Amniotic epithelial cell (primary cell): ENCODE measurements at places on chromosomes 5 and 9.

DNA sequence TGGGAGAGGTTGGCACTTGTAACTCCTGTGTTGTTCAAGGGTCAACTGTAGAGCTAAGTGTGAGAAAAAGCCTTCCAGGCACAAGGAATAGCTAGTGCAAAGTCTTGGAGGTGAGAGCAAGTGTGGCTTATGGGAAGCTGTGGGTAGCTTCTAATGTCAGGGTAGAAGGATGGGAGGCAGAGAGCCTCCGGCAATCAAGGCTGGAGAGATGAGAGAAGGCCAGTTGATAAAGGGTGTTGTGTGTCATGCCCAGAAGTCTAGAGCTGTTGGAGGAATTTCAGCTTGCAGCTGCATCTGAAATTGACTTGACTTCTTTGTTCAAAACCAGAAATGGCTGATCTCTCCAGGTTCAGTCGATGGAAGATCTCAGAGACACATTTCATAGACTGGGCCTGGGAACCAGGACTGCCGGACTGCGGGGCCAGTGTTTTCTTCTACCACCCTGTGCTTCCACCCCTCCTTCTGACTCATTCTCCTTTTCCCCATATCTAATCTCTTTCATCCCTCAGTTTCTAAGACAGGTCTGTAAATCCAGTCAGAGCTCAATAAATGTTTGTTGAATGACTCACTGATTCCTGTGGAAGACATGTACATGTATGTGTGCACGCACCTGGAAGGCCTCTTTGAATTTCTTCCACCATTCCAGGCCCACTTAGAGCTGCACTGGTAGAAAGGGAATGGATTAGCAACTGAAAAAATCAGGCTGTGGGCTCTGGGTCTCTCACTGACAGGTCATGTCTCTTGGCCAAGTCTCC is 67.8 kb upstream of the KLF4 start:
- DNase-seq = peak; percentile 93

DNA sequence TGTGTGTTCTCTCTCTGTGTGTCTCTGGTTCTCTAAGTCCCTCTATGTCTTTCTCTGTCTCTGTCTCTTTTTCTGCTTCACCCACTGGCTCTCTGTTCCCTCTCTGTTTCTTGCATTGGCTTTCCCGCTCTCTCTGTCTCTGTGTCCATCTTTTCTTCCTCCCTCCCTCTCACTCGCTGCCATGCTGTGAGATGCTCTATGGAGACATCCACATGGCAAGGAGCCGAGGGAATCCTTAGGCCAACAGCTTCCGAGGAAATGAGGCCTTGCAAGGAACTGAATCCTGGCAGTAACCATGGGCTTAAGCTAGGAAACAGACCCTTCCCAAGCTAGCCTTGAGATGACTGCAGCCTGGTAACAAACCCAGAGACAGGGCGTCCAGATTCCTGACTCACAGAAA is 117.3 kb downstream of the BRINP1 start:
- DNase-seq = no peak

GRCh38 chr5:36876965-36877666 is 547 bp downstream of the NIPBL start:
- DNase-seq = peak; percentile 67

DNA sequence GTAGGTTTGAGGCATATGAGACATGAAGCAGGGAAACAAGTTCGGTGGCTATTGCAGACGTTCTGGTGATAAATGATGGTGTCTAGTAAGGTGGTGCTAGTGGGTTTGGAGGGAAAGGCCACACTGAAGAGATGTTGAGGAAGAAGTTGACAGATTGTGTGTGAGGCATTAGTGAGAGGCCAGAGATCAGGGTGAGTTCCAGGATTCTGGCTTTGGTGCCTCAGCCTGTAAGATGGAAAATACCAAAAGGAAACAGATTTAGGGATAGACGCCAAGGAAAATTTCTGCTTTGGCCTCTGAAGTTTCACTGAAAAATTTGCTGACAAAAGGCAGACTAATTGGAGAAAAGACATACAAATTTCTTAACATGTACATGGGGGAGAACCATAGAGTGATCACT is 6.4 kb upstream of the PAIP1 start:
- no peak for DNase-seq

- DNase-seq = no peak
These were observed 114.8 kb upstream of the ELL2 start for GRCh38 chr5:96076451-96076850.

DNA sequence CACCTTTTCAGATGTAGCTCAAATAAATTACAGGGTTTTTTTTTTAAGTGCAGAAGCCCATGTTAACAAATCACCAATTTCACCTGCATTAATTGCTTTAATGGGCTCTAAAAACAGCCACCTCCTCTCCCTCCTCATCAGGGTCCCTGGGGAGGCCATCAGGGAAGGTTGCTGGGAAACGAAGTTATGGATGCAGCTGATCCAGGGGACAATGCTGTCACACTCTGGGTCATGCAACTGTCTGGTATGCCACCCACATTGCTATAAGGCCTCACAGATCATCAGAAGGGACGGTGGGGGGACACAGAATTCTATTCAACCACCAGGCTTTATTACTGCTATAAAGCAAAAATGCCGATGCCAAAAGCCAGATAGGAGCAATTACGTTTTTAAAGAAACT is 9.3 kb downstream of the WHRN start:
- DNase-seq = no peak

DNA sequence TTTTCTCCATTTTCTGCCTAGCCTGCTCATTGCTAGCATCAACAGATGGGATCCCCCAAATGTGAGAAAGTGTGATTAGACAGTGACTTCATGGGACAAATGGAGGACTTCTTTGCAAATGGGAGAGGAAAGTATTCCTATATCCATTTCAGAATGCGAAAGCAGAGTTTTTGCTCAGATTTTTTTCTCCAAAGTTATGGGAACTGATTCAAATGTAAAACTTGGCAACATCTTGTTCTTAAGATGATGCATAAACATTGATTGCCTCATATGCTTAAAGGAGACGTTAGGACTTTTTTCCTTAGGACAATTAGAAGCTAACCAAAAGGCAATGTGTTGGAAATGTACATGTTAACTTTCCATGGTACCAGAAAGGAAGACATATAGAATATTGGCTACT is 704.3 kb upstream of the ZNF608 start:
- DNase-seq = peak; percentile 62

- no peak for DNase-seq
These were observed 19.7 kb downstream of the RAI14 start for GRCh38 chr5:34675857-34676256.

DNA sequence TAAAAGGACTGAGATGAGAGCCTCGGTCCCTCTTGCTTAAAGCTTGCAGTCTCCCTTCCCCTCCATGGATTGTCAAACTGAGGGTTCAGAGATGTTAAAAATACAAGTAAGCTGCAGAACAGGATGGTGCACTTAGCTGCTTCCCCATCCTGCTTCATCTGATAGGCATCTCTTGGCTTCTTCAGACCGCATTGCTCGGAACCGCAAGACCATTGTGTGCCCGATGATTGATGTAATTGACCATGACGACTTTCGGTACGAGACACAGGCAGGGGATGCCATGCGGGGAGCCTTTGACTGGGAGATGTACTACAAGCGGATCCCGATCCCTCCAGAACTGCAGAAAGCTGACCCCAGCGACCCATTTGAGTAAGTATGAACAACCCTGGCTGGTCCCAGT is 65.5 kb upstream of the SAP30L start:
- DNase-seq = no peak

DNA sequence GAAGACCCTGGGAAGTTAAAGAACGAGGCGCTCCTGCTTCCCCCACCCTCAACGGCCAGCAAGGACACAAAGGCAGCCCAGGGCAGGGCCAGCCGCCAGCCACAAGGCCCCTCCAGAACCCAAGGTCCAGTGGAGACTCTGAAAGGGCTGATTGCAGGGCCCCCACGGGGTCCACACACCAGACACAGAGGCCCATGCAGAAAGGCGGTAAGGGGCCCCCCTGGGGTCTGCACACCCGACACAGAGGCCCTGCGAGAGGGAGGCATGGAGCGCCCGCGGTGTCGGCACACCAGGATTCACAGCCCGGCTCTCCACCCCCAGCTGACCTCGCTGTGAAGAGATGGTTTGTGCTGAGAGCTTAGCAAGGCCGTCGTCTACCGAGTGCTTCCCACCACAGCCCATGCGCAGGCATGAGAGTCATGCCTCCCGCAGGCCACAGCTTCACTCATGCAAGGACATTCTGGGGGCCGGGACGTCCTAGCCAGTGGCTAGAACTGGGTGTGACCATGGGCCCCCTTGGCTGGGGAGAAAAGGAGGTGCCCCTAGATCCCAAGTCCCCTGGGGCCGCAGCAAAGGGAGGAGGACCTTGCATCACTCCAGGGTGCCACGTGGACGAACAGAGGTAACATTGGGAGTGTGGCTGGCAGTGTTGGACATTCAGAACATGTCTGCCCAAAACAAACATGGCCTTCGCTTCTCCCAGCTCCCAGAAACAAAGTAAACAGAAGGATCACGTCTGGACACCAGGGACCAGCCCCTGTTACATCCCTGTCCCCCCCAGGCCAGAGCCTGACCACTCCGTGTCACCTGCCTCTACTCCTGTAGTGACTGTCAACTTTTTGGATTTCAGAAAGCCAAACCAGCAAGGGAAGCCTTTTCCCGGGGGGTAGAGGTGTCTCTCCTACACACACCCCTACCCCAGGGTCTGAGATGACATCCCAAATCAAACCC is 9.8 kb downstream of the BRD3 start:
- DNase-seq = peak; percentile 57

GRCh38 chr9:130663258-130663976 is 977 bp upstream of the PRDM12 start:
- no peak for DNase-seq

DNA sequence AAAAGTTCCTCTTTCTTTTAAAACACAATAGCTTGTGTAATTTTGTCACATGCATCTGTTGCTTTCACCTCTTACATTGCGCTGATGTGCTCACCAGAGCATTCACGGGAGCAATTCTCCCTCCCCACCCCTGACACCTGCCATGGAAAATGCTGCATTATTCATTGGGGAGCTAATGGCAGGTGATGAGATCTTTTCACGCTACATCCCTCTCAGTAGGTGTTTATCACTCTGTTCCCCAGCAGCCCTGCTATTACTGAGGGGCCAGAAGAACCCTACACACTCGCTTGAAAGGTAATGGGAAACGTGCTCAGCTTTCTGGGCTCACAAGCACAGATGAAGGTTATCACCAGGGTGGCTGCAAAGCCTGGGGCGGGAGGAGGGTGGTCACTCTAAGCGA is 398.0 kb downstream of the PSAT1 start:
- DNase-seq = no peak

- DNase-seq = no peak
These were observed 194.6 kb upstream of the PCSK5 start for GRCh38 chr9:75695921-75696320.

DNA sequence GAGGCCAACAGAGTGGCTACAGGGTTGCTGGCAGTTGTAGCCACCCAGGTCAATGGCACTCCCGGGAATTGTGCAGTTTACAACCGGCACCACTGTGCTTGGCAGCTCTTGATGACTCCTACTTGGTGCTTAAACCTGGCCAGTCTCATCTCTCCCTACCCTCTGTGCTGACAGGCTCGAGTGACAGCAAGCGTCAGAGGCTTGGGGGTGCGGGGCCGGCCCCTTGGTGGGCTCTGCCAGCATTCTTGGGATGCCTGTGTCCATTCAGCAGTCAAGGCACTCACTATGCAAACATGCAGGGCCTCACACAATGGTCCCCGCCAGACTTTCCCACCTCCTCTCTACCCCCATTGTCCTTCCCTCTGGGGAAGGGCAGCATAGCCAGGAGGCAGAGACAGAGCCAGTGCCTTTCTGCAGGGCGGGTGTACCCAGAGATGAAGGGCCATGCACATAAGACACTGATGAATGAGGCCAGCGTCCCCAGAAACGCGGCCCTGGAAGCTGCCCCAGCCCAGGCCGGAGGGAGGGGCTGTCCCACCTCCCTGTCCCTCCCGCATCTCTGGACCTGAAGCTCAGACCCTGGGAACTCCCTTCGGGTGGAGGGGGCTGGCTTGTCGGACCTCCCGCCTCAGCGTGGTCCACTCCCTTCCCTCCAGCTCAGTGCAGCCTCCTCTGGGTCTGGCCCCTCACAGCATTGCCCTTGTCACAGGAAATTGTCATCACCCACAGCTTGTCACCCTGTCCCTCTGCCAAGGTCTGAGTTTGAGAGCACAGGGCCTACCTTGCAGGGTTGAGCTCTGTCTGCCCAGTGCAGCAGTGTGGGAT is 26.4 kb upstream of the NOTCH1 start:
- DNase-seq = peak; percentile 63

- no peak for DNase-seq
These were observed 21.5 kb downstream of the SECISBP2 start for GRCh38 chr9:89339807-89340206.

GRCh38 chr5:58072300-58072965 is 387.5 kb downstream of the PLK2 start:
- no peak for DNase-seq

- DNase-seq = no peak
These were observed 123.5 kb downstream of the DEPDC1B start for GRCh38 chr5:60576425-60576824.

- no peak for DNase-seq
These were observed 450.2 kb downstream of the NR2F1-AS1 start for GRCh38 chr5:93130624-93131490.

DNA sequence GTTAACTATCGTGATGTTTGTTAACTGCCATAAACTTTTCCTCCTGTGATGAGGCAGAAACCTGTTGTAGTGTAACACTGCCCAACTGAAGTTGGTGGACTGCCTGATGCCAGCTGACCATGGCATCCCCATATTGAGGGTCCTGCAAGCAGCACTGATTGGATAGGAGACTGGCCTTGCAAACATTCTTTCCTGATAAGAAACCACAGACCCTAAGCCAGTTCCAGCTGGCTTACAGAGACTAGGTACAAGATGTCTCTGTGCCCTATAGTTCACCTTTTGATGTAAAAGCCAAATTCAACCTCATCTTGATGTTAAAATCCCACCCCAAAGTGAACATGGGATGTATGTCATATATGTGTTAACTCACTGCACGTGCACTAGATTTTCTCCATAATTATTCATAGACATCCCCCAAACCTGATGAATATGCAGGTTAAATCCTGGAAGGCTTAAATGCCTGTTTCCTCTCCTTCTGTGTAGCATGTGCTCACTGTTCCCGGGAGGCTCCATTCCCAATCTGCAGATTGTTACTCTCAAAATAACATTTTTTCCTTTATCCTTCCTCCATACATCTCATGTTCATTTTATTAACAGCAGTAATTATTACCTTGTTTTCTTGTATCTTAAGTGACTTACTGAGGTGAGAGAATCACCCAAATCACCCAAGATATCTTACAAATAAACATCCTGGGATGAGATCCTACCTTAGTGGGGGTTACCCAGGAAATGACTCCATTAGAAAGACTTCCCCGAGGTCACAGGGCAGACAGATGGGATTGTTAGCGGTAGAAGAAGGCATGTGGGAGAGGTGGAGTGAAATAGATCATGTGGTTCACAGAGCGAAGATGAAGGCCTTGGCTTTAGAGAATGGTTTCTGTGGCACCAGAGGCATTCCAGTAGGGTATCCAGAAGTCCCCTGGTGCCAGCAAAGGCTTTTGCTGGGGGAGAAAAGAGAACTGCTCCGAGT is 566.7 kb downstream of the CCDC171 start:
- peak; percentile 95 for DNase-seq

- DNase-seq = peak; percentile 72
These were observed 393.1 kb downstream of the TMEM232 start for GRCh38 chr5:110333384-110333783.

GRCh38 chr9:10612641-10613398 is at the start of gene PTPRD:
PTPRD (minus strand) TSS chr9:10613002.
- peak; percentile 46 for DNase-seq

GRCh38 chr5:15704397-15704947 is 204.5 kb downstream of the FBXL7 start:
- peak; percentile 27 for DNase-seq

- peak; percentile 35 for DNase-seq
These were observed 1828.8 kb downstream of the MAT2B start for GRCh38 chr5:165334201-165334600.

GRCh38 chr5:95973793-95974325 is 12.2 kb upstream of the ELL2 start:
- DNase-seq = peak; percentile 65

GRCh38 chr5:145666591-145666990 is 168.6 kb downstream of the PRELID2 start:
- peak; percentile 7 for DNase-seq
